ENCODE measurements at places on chromosomes 5 and 9.

- H3K4me3 ChIP-seq, result no peak overlapping the region
- no peaks in the 10 kb centered on the region for H3K27me3 ChIP-seq
Measured at GRCh38 chr9:128823903-128824406, 5.6 kb downstream of the SPOUT1 start.

GRCh38 chr5:74433896-74434829 lies 206.4 kb downstream of the ENC1 start:
- H3K27me3 ChIP-seq, result no peaks in the 10 kb centered on the region
- DNase-seq, result no peak
- no peak overlapping the region for H3K4me3 ChIP-seq
- no peaks in the 10 kb centered on the region for H3K36me3 ChIP-seq

DNA sequence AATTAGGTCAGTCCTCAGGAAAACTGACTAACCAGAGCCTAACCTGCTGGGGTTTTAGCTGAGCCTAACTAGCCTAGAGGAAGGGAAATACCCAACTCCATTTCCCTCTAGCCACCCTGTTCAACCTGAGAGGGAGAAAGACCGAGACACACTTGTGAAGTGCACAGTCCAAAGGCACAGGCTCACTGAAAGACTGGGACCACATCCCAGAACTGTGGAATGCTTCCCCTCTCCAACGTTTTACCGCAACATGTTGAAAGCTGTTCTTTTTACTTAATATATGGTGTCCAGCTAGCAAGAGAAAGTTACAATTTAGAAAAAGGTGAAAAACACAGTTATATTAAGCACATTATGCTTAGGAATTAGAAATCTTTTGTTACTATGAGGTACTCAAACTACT lies 76.8 kb upstream of the SIMC1 start:
- H3K36me3 ChIP-seq, result no peaks in the 10 kb centered on the region
- DNase-seq, result no peak
- H3K27me3 ChIP-seq, result no peaks in the 10 kb centered on the region
- H3K4me3 ChIP-seq, result no peak overlapping the region
- H3K27ac ChIP-seq, result no peak overlapping the region

DNA sequence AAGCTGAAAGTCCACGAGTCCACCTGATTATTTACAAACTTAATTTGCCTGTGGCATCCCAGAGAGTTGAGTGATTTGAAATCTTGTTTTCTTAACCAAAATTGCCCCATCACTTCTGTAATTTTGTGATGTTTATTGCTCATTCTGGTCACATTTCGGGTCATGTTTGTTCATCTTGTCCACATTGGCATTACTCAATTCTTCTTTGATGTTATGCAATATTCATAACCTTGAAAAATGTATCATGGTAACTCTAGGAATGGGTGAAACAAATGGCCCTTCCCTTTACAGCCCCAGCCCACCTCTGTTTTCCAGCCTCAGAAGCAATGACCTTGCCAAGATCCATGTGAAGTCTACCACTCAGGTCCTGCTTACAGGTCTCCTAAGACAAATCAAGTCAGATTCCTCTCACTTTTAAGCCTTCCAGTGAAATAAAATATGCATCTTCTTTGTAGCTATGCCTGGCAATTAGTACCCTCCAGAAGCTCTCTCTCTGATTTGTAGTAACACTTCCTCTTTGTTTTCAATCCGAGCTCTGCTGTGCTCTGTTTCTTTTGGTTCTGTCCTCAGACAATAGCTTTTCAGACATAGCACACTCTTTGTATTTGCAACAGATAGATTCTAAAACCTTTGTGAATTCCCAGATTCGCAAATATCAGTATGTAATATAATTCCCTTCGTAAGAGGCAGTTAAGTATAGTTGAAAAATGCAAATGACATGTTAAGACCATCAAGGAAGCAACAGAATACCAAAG lies 330.3 kb upstream of the IRX1 start:
- DNase-seq, result no peak
- no peak overlapping the region for H3K27ac ChIP-seq
- no peaks in the 10 kb centered on the region for H3K36me3 ChIP-seq
- no peaks in the 10 kb centered on the region for H3K27me3 ChIP-seq
- H3K4me1 ChIP-seq, result no peaks in the 10 kb centered on the region

DNA sequence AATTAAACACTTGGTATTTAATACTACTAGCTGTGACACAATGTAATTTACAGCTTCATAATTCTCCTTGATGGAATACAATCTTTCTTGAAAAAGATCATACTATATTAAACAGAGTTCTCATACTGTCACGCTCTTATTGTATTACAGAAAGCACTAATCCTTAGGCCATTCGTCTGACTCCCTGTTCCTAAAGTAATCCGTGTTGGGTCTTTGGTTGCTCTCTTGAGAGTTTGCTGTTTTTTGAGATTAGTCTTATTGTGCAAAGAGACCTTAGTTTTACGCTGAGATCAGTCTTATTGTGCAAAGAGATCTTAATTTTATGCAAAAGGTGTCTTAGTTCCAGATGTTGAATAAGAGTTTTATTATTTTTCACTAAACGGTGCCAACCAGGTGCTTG lies 190.6 kb downstream of the ISL1 start:
- H3K4me1 ChIP-seq, result no peaks in the 10 kb centered on the region
- no peak overlapping the region for H3K27ac ChIP-seq

- no peaks in the 10 kb centered on the region for H3K36me3 ChIP-seq
- no peaks in the 10 kb centered on the region for H3K27me3 ChIP-seq
- DNase-seq, result no peak
- H3K4me3 ChIP-seq, result no peak overlapping the region
Measured at GRCh38 chr5:147673791-147674190, 108.7 kb downstream of the JAKMIP2 start.

DNA sequence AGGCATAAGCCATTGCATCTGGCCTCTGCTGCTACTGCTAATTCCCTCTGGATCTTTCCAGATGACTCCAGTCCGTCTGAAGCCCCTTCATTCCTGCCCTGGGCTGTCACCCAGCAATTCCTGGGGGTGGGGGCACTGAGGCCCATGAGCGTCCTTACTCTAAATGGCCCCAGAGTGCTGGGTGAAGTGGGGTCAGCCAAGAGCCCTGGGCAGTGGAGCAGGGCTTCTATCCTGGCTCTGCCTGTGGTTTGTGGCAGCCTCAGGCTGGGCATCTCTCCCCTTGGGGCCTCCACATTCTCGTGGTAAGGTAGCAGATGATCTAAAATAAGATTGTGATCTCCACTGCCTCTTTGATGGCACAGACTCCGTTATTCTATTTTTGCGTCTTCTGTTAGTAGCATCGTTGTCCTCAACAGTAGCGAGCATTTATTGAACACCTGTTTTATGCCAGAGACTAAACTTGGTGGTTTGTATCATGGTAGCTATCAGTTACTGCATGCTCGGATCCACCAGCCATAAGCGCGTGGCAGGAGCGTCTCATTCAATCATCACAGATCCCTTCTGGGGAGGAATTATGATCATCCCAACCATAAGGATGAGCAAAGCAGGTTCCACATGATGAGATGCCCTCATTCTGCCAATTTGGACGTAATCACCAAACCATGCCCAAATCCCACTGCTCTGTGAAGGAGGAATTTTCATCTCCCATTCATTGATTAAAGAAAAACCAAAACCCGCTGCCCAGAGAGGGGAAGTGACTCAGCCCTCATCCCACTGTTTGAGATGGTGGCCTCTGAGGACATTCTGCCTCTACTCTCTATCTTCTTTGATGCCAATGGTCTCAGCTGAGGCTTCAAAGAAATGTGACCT lies 21.9 kb upstream of the DUSP1 start:
- H3K27me3 ChIP-seq, result no peaks in the 10 kb centered on the region
- no peaks in the 10 kb centered on the region for H3K36me3 ChIP-seq
- no peak overlapping the region for H3K27ac ChIP-seq
- H3K4me3 ChIP-seq, result no peak overlapping the region

GRCh38 chr5:77398896-77399295 lies 93.2 kb downstream of the WDR41 start:
- peak overlapping the region; percentile 72 for H3K27ac ChIP-seq
- no peaks in the 10 kb centered on the region for H3K36me3 ChIP-seq

- H3K27ac ChIP-seq, result no peak overlapping the region
- peaks cover 14% of the 10 kb centered on the region for H3K4me1 ChIP-seq
- DNase-seq, result no peak
- H3K4me3 ChIP-seq, result no peak overlapping the region
- no peaks in the 10 kb centered on the region for H3K36me3 ChIP-seq
Measured at GRCh38 chr5:173493846-173494245, 122.6 kb downstream of the BOD1 start.

- no peaks in the 10 kb centered on the region for H3K36me3 ChIP-seq
- no peak overlapping the region for H3K4me3 ChIP-seq
- no peak overlapping the region for H3K27ac ChIP-seq
- H3K4me1 ChIP-seq, result no peaks in the 10 kb centered on the region
Measured at GRCh38 chr9:14902561-14902960, 7.7 kb downstream of the FREM1 start.

DNA sequence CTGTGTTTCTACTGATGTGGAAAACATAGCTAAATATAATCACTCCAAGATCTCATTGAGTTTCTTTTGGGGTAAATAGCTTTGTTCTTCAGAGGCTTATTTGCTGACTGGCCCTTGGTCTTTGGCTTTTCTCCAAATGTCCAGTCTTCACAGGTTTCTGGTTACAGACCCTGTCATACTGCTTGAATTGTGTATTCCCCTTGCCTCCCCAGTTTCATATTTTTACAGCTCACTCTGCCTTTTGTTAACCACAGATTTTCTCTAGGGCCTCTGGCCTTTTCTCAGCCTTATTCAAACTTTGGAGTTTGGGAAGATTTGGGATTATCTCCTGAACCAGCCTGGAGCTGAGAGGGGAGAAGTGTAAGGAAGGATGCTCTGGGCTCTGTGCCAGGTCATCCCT lies 23.9 kb downstream of the ISOC1 start:
- no peak overlapping the region for H3K4me3 ChIP-seq
- no peak overlapping the region for H3K27ac ChIP-seq
- no peaks in the 10 kb centered on the region for H3K4me1 ChIP-seq
- DNase-seq, result no peak
- no peaks in the 10 kb centered on the region for H3K27me3 ChIP-seq

DNA sequence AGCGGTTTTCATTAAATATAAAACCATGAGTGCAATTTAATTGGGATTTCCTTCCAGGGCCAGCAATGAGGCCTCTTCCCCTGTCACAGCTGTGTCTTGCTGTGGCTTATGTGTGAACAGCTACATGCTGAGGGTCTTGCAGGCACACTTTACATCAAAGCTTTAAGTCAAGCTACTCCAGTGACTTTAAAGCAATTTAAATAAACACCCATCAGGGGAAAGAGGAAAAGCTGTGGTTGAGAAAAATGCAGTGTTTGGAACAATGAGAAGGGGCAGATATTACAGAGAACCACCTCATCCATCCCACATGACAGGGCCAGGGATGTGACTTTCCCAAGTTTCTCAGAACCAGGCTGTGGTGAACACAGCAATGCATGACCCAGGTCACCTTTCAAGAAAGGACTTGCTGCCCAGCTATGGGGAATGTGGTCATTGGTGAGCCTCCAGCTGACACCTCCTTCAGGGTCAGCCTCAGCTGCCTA lies 115.9 kb upstream of the LPAR1 start:
- H3K27me3 ChIP-seq, result no peaks in the 10 kb centered on the region
- H3K27ac ChIP-seq, result no peak overlapping the region
- H3K36me3 ChIP-seq, result no peaks in the 10 kb centered on the region
- H3K4me1 ChIP-seq, result no peaks in the 10 kb centered on the region

DNA sequence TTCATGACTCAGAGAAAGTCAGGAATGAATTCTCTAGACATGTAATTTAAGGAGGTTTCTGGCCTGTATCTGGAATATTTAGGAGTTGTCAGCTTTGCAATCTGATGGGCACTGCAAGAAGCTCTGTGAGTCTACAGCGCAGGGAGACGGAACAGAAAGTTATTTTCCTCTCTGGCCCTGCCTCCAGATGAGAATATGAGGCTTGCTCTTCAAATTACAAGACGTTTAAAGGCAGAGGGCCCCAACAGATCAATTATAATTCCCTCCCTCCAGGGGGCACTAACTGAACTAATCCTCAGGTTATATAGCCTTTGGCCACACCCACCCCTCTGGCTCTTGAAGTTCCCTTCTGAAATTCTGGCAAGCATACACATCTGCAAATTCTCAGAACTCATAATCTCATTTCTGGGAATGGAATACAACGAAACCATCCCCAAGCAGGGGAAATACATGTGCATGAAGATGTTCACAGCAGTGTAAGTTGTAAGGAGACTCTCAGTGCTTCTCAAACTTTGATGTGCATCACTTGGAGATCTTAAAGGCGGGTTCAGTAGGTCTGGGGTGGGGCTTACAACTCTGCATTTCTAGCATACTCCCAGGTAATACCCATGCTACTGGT lies 307.6 kb downstream of the CWC27 start:
- no peak overlapping the region for H3K27ac ChIP-seq
- peaks cover 7% of the 10 kb centered on the region for H3K4me1 ChIP-seq
- no peak overlapping the region for H3K4me3 ChIP-seq
- H3K36me3 ChIP-seq, result no peaks in the 10 kb centered on the region
- H3K27me3 ChIP-seq, result peaks cover 1% of the 10 kb centered on the region

DNA sequence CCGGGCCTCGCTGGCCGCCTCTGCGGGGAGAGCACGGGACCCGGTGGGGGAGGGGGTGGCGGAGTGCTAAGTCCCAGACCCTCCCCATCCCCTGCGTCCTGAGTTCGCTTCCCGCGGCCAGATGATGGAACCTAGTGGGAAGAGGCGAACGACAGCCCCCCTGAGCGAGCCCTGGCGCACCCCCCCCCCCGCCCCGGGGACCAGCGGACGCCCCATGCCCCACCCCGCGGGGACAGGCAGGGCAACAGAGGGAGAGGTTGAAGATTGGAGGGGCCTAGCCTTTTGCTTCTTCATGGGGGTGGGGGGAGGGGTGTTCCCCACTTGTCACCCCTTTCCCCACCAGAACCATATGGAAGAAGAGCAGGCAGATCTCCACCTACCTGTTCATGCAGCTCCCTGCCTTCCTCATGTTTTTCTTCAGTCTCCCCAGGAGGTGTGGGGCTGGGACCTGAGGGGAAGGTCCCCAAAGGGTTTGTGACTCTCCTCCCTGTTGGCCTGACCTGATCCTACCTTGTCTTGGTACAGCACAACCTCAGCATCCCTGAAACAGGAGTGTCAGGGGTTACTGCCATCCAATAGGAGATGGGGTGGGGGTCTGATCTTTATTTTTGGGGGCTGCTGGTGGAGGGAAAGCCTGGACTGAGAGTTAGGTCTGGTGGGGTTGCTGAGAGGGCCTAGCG lies 485 bp downstream of the FAM53C start:
- peak overlapping the region; percentile 100 for H3K27ac ChIP-seq
- H3K27me3 ChIP-seq, result no peaks in the 10 kb centered on the region
- DNase-seq, result no peak
- H3K4me1 ChIP-seq, result peaks cover 19% of the 10 kb centered on the region
- peaks cover 4% of the 10 kb centered on the region for H3K36me3 ChIP-seq
- H3K4me3 ChIP-seq, result peak overlapping the region; percentile 87

- no peak for DNase-seq
- H3K27ac ChIP-seq, result no peak overlapping the region
- no peaks in the 10 kb centered on the region for H3K4me1 ChIP-seq
- no peaks in the 10 kb centered on the region for H3K36me3 ChIP-seq
- H3K4me3 ChIP-seq, result no peak overlapping the region
Measured at GRCh38 chr5:5572976-5573797, 150.7 kb downstream of the ICE1 start.

DNA sequence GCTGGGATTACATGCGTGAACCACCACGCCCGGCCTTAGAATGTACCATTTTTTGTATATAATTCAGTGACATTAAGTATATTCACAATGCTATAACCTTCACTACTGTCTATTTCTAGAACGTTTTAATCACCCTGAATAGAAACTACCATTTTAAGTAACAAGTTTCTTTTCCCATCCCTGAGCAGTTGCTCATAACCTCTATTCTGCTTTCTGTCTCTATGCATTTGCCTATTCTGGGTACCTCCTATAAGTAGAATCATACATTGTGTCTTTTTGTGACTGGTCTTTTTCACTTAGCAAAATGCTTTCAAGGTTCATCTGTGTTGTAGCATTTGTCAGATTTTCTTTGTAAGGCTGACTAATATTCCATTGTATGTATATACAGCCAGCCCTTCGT lies 39.9 kb downstream of the DDX46 start:
- H3K27me3 ChIP-seq, result no peaks in the 10 kb centered on the region
- no peaks in the 10 kb centered on the region for H3K4me1 ChIP-seq
- no peak overlapping the region for H3K27ac ChIP-seq
- no peak overlapping the region for H3K4me3 ChIP-seq
- DNase-seq, result no peak

Data from Caco-2 (cell line).